ENCODE measurements at places on chromosomes 2 and 18. TPM values are rescaled to one million over a fixed set of nuclear protein-coding genes. Genes with fewer than 3 reads are reported as not detected.

STK25 gene
- total RNA-seq: 122 TPM

LOXHD1 gene
- total RNA-seq: 0.05 TPM

CTLA4 gene
- 49.2 TPM for total RNA-seq

USP37 gene
- total RNA-seq: 30.3 TPM

CFC1 gene
- total RNA-seq: not detected

DYNAP gene
- not detected for total RNA-seq

SLC8A1 gene
- total RNA-seq: 0.73 TPM

PCARE gene
- total RNA-seq: not detected

GAREM2 gene
- total RNA-seq: 4.6 TPM

ARHGEF33 gene
- total RNA-seq: 0.12 TPM

ABCG8 gene
- total RNA-seq: not detected

GAL3ST2 gene
- total RNA-seq: not detected

Data from T-helper 1 cell treated with Interleukin-12 subunit alpha and Interleukin-12 subunit beta and Interleukin-4 antibody, amounts not matched to agents 30 ng/mL and 1 ng/mL, for 36 hours (primary cell).